ENCODE measurements at places on chromosomes 1 and 21.

DNA sequence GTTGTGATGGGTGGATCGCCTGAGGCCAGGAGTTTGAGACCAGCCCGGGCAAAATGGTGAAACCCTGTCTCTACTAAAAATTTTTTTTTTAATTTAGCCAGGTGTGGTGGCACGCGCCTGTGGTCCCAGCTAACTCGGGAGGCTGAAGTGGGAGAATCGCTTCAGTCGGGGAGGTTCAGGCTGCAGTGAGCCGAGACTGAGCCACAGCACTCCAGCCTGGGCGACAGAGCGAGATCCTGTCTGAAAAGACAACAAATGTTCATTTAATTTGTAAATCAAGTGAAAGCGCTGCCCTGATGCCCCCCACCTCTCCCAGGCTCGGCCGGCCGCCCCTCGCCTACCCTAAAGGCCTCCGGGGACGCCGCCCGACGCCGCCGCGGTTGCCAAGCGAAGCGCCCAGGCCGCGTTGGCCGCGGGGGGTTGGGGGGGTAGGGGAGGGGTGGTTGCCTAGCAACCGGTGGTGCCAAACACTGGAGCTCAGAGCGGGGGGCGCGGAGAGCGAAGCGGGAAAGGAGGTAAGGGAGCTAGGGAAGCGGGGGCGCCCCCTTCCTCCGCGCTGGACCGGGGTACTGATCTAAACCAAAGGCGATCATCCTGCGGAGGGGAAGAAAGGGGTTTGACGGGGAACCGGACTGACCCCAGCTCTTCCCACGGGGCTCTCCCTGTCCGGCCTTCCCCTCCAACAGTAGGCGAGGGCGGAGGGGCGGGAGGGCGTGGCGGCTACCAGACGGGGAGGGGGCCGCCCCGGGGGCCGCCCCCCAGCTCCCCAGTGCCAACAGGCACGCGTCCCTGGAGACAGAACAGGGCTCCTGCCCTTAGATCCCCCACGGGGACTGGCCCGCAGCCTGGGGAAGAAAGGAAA is at the start of gene TEKT2:
Gene TEKT2 (plus strand): TSS at position 460 of the 862 bp plus-strand sequence. CDS start 828 bp downstream, outside the sequence.
- DNase-seq, result no peak

- DNase-seq, result peak; percentile 81
Measured at GRCh38 chr1:94925561-94926125, 1.3 kb downstream of the CNN3 start.

DNA sequence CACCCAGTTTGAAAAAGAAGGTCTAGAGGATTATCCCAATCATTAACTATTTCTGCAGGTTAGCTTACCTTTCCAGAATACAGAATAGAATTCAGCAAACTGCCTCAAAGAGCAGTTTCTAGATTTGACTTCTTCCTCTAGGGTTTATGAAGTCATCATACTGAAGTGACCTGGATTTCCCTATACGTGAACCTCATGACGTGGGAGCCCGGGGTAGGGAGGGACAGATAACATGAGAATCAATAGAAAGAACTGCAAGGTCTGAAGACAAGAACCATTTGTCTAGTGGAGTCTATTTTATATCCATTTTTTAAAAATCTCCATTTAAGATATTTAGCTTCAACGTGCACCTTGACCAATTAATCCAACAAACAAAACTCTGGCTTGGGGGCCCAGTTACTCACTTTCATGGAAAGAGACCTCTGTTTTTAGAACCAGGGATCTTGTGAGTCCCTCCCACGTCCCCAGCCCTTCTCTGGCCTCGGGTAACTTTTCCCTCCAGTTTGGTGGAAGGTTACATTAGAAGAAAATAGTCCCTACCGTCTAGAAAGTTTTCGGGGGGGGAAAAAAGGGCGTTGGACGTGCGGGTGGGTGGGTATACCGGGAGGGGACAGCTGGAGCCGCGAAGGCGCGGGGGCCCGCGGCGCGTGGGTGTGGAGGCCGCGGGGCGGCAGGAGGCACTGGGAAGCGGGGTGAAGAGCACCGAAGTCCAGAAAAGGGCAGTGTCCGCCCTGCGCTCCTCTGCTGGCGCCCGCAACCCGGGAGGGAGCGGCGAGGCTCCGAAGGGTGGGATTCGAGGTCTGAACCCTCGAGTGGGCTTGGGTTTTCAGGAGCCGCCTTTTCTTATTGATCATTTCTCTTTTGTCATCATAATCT is 13.8 kb upstream of the POGZ start:
- peak; percentile 55 for DNase-seq

GRCh38 chr1:211326140-211326527 is 499 bp upstream of the TRAF5 start:
- no peak for DNase-seq

DNA sequence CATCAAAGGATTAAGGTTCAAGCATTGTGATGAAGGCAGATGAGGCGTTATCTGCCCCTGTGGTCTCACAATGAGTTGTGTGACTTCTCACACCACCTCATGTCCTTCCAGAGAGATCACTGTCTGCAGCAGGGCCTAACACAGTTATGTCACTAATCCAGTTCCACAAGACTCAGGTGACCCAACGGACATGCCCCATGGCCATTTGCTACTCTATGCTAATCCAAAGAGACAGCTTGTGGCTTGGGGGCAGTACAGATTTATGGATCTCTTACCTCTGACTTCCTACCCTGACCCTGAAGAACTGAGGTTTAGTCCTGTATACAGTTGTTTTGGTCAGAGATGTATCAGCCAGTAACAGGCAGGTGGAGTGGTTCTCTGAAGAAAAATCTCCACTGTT is 147.1 kb downstream of the GLUL start:
- DNase-seq, result no peak

GRCh38 chr21:43866260-43866629 is 1.2 kb downstream of the AGPAT3 start:
- peak; percentile 68 for DNase-seq

GRCh38 chr1:157272729-157273524 is 134.7 kb upstream of the ETV3 start:
- DNase-seq, result no peak

- no peak for DNase-seq
Measured at GRCh38 chr1:167328306-167328815, 107.7 kb downstream of the POU2F1 start.

DNA sequence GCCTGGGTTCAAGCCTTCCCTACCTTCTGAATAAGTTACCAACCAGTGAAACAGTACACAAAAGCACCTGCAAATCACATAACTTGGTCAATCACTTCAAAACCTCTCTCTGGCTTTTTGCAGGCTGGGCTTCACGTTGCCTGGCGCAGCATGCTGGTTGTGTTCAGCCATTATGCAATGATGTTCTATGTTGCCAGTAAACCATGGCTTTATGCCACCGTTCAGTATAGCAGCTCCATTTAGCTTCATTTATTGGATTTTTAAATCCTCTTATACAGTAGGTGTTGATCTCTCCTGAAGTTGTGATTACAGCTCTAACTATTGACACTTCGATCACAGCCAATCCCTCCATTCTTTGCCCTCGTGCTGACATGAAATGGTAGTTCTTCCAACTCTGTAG is 233.6 kb upstream of the PTBP2 start:
- DNase-seq, result peak; percentile 22

DNA sequence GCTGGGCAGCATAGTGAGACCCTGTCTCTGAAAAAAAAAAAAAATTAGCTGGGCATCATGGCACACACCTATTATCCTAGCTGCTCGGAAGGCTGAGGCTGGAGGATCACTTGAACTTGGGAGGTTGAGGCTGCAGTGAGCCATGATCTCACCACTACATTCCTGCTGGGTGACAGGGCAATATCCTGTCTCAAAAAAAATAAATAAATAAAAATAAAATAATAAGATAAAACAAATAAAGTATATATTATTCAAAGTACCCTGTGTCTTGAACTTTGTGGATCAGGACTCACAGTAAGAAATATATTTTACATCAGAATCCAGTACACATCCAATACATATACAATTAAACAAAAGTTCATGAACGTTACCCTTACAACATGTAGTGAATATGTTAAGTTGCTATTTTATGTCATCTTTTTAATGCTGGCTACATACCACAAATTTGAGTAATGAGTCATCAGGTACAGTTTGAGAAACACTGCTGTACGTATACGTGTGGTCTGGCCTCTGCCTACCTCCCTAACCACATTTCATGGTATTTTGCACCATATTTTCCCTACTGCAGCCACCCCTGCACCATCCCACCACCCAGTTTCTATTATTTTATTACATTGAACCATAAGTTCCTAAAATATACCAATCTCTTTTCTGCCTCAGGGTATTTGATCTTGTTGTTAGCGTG is 4.4 kb downstream of the NME7 start:
- DNase-seq, result peak; percentile 97

DNA sequence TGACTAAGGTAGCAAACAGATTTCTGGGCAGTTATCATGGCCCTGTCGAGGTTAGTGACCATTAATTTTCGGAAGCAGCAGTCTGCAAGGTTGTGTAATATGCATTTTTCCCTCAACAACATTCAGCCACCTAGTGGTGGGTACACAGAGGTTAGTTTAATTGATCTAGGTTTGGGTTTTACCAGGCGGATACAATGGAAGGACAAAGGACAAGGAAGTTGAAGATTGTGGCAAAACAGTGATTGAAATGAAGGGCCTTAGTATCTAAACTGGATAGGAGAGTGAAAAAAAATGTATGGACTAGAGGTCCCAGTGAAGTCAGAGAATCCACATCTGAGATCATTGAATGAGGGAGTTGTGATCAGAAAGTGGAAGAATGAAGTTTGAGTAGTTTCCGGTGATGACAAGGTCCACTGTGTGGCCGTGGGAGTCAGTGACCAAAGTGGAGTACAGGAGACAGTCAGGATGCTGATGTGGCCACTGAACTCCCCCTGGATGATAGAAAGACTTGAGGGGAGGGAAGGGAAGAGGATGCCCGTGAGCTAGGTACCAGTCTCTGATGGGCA is 2.8 kb downstream of the ARMH1 start:
- DNase-seq, result peak; percentile 65

DNA sequence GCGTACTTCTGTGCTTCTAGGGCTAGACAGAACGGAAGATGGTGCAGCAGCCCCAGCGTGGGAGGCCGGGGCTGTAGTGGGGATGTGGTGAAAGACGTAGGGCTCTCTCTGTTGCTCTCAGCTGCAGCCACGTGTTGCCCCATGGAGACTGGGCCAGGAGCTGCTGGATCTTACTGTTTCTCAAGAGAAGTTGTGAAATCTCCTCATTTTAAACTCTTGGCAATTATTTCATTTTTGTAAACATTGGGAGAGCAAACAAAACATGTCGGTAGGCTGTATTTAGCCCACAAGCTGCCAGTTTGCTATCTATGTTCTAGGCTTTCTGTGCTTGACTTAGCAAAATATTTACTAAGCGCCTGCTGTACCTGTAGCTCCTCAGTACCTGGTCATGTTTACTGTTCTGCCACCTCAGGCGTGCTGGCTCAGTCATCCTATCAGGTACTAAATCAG is 15.9 kb upstream of the ELOA start:
- DNase-seq, result peak; percentile 96

- no peak for DNase-seq
Measured at GRCh38 chr1:111598544-111598943, 21.0 kb upstream of the RAP1A start.

DNA sequence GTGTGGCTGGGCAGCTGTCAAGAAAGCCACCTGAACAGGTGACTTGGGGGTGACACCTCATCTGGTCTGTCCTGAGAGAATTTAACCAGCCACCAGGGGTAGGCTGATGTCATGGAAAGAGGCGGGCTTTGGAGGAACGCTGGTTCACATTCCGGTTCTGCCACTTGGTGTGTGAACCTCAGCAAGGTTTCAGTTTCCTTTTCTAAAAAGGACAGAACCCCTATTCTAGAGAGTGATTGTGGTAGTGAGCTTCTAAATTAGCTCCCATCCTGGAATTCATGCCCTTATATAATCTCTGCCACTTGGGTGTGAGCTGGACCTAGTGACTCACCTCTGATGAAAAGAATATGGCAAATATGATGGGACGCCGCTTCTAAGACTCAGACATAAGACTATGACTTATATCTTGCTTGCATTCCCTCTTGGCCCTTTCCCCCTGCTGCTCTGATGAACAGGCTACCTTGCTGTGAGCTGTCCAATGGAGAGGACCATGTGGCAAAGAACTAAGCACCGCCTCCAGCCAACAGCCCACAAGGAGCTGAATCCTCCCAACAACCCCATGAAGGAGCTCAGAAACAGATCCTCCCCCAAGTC is 332.1 kb downstream of the RRAGC start:
- DNase-seq, result no peak

DNA sequence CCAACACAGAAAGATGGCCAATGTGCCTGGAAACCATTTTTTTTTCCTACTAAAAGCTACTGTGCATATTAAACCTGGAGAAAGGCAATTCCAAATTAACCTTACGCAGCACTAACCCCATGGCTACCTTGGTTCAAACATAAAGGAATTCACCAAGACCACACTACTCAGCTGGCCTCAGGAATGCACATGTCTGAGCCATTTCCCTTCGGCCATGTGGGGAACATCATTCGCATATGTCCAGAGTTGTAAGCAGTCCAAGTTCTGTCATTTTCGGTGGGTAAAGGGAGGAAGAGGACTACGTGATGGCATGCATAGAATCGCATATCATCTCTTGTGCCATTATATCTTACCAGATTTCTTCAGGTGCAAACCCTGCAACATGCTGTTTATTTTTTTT is 175.4 kb downstream of the NTMT2 start:
- peak; percentile 14 for DNase-seq

DNA sequence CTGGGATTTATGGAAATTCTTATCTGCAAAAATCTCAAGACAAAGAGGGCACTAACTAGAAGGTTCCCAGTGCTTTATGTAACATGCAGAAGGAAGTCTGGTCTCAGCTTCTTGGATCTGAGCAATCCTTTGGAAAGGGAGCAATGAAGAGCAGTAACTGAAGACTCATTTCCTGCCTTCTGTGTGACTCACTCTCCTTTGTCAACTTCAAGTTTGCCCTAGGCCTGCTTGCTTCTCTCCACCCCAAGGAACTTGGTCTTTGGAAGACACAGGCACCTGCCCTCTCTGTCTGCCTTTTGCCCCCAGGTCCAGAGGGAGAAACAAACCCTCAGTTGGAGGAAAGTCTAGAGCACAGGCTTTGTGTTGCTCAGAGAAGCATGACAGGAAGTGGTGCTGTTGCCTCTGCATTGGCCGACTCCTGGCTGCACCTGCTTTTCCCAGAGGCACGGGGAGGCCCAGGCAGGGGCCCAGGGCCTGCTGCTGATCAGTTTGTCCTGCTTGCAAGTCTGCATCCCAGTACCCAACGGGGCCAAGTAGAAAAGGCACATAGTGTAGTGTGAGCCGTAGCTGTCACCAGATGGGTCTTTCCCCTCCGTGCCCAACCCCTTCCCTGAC is 137.2 kb downstream of the DHRS3 start:
- peak; percentile 95 for DNase-seq

DNA sequence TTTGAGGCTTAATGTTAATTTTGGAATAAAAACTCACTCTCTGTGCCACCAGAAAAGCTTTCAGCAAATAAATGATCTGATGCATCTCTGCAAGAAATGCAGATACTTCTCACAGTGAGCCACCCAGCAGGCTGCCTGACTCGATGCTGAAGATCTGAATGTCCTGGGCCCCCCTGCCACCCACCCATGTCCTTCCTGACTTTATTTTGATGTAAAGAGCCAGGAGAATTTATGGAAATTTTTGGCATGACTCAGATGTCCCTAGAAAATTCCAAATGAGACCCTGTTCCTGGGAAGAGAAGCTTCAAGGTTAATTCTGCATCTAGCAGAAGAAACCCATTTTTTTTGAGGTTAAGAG is 62.8 kb upstream of the COA6 start:
- DNase-seq, result no peak
